Left cardiac atrium (tissue), 4 donors: ENCODE measurements at places on chromosomes 6 and 20. TPM values are rescaled to one million over a fixed set of nuclear protein-coding genes. Genes with fewer than 3 reads are reported as not detected.

The DPPA5 gene
- not detected for total RNA-seq

The SPDEF gene
- total RNA-seq = not detected

The BFSP1 gene
- total RNA-seq = 0.68 TPM

The FAM50B gene
- 18.8 TPM for total RNA-seq

The RSPH4A gene
- total RNA-seq = 0.12 TPM

The TAGAP gene
- 2.6 TPM for total RNA-seq

The SLC22A1 gene
- 1.1 TPM for total RNA-seq

The TGM2 gene
- 695 TPM for total RNA-seq

The DEFB114 gene
- total RNA-seq = not detected

The PRPH2 gene
- 1.2 TPM for total RNA-seq

The HCK gene
- 11.1 TPM for total RNA-seq

The FLRT3 gene
- total RNA-seq = 2.4 TPM

The TOP1 gene
- total RNA-seq = 26.8 TPM

The RIPOR3 gene
- total RNA-seq = 6.7 TPM

The C6orf58 gene
- not detected for total RNA-seq

The KHDC1L gene
- total RNA-seq = not detected

The SCUBE3 gene
- total RNA-seq = 0.44 TPM

The SEMG1 gene
- not detected for total RNA-seq

The CDSN gene
- total RNA-seq = 0.10 TPM

The DDO gene
- 12.9 TPM for total RNA-seq

The BCAS1 gene
- total RNA-seq = not detected

The C20orf141 gene
- total RNA-seq = not detected

The CST2 gene
- total RNA-seq = not detected

The CRISP3 gene
- total RNA-seq = not detected

The PSMG4 gene
- 6.7 TPM for total RNA-seq

The HSD17B8 gene
- total RNA-seq = 14.3 TPM

The CSTF1 gene
- total RNA-seq = 20.2 TPM

The LRRN4 gene
- total RNA-seq = 3.7 TPM

The BMP2 gene
- total RNA-seq = 4.7 TPM

The CLVS2 gene
- not detected for total RNA-seq

The TREML1 gene
- not detected for total RNA-seq

The ZSCAN23 gene
- total RNA-seq = 1.1 TPM

The NMBR gene
- not detected for total RNA-seq

The QKI gene
- 351 TPM for total RNA-seq

The LY6G5C gene
- total RNA-seq = 2.5 TPM

The POU5F1 gene
- 0.71 TPM for total RNA-seq

The PERP gene
- total RNA-seq = 36.7 TPM

The CNKSR3 gene
- total RNA-seq = 16.6 TPM

The FBXO5 gene
- 2.7 TPM for total RNA-seq

The PTK7 gene
- total RNA-seq = 7.8 TPM

The OR2J3 gene
- total RNA-seq = not detected

The PAK1IP1 gene
- 9.0 TPM for total RNA-seq

The GUCA1A gene
- not detected for total RNA-seq

The GCNT2 gene
- 3.5 TPM for total RNA-seq
